NCI-H510A (cell line): ENCODE measurements at places on chromosomes 11 and 22.

- DNase-seq, result no peak
These were observed 73.3 kb downstream of the MRGPRX1 start for GRCh38 chr11:18865951-18866350.

DNA sequence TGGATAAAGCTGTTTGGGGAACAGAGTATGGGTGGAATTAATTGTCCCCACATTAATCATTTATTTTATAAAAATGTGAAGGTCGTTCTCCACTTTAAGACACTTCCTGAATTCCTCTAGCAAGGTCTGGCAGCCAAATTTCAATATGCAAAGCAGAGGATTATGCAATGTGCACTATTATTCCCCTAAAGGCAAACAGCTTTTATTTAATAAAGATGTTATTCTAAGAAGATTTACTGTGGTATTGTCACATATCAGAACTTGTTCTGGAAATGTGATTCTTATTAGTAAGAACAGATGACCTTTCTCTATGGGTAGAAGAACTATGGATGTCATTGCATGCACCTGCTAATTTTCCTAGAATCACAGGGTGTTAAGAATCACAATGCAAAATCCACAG lies 1128.8 kb upstream of the CCDC90B start:
- no peak for DNase-seq

DNA sequence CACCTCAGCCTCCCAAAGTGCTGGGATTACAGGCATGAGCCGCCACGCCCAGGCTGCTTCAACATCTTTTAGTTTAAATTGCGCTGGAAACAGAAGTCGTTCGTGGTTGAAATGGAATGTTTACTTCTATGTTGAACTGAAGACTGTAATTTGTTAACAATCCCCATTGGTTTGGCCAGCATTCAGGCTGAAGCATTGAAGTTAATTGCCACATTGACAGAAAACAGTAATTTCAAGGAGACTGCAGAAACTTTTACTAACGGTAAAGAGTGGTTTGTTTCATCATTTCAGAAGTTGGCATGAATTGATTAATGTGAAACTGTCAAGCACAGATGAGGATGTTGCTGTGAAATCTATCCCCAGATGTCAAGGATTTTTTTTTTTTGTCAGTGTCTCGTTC lies 14.2 kb downstream of the AP5B1 start:
- no peak for DNase-seq

DNA sequence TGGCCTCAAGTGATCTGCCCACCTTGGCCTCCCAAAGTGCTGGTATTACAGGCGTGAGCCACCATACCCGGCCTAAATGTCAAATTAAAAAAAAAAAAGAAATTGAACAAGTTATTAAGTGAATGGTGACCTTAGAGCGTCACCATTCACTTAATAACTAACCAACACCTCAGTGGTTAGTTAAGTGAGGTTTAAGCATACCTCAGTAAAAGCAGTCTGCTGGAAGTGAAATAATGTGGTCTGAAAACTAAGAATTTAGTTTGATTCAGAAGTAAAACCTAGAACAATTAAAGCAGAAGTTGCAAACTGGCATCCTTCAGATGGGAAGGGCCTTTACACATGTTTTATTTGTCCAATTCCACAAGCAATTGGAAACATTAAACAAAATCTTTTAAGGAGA lies 71.5 kb downstream of the FCHSD2 start:
- no peak for DNase-seq

DNA sequence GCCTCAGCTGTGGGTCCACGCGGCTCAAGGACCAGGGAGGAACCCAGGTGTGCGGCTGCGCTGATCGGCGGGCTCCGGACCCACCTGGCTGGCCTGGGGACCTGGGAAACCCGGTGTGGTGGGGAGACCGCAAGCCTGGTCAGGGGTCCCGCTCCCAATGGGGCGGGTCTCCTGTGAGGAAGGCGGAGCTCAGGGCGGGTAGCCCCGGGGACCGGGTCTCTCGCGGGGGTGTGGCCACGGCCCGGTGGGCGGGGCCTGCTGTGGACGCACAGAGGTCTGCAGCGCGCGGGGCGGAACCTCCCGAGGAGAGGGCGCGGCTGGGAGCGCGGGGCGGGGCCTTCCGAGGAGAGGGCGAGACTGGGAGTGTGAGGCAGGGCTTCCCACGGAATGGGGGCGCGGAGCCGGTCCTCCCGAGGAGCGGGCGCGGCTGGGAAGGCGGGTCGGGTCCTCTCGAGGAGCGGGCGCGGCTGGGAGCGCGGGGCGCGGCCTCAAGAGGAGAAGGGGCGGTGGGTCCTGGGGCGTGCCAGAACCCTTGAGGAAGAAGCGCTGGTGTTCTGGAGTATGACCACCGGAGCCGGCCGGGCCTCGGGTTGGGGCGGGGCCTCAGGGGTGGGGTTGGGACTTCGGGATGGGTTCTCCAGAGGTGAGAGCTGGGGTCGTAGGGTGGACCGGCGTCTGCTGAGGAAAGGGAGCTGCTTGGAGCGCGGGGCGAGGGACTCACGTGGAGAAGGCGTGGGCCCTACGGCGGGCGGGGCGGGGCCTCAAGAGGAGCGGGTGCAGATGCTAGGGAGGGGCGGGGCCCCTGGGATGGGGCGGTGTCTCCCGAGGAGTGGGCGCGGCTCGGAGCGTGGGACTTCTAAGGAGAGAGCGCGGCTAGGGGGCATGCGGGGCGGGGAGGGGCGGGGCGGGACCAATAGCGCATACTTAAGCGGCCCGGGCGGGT lies 20.8 kb downstream of the DGCR6L start:
- no peak for DNase-seq

- DNase-seq, result no peak
These were observed at the start of gene GAL3ST3 for GRCh38 chr11:66048547-66049323. TSS of gene GAL3ST3 (minus strand) at chr11:66049161. CDS start at chr11:66045415, 3,746 bp downstream.

GRCh38 chr11:57633394-57634070 lies 16.2 kb downstream of the YPEL4 start:
- DNase-seq, result no peak
